ENCODE measurements at places on chromosomes 2 and 18.

GRCh38 chr18:10514601-10515000 lies 11.2 kb upstream of the NAPG start:
- peaks cover 3% of the 10 kb centered on the region for H3K27me3 ChIP-seq
- H3K4me3 ChIP-seq = no peak overlapping the region
- H3K4me1 ChIP-seq = peaks cover 5% of the 10 kb centered on the region
- H3K27ac ChIP-seq = no peak overlapping the region
- no peak for DNase-seq

GRCh38 chr18:62329691-62330454 lies 4.8 kb downstream of the TNFRSF11A start:
- H3K4me3 ChIP-seq = no peak overlapping the region
- no peaks in the 10 kb centered on the region for H3K36me3 ChIP-seq
- H3K27ac ChIP-seq = no peak overlapping the region
- no peak for DNase-seq
- H3K27me3 ChIP-seq = peaks cover 51% of the 10 kb centered on the region

DNA sequence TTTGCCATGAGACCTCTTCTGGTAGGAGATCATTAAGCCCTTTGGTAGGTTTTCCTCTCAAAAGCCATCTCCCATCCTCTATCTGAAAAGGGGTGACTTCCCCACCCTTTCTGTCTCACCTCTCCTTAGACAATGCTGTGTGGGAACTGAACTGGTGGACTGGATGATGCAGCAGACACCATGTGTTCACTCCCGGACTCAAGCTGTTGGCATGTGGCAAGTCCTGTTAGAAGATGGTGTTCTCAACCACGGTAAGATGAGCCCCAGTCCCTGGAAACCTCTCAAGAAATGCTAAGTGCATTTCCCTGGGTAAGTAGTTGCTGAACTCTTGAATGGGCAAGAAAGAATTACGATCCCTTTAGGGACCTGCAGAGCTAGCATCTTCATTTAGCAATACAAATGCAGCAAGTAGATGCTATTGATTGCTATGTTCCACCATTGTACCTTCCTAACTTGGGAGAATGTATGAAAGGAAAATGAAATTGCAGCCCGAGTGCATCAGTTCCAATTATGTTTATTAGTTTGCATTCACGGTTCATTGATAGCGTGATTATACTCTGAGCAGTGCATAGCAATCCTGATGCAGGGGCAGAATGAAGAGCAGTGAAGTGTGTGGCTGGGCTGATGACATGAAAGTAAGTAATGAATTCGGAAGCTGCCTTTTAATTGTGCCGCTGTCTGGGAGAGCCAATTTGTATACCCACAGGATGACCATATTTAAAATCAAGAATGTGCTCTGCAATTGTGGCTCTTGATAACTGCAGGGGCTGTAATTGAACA lies 110.0 kb upstream of the MAP3K20 start:
- no peak overlapping the region for H3K27ac ChIP-seq
- no peaks in the 10 kb centered on the region for H3K27me3 ChIP-seq
- H3K4me1 ChIP-seq = peaks cover 25% of the 10 kb centered on the region
- H3K4me3 ChIP-seq = no peak overlapping the region
- H3K36me3 ChIP-seq = no peaks in the 10 kb centered on the region

- H3K27me3 ChIP-seq = peaks cover 19% of the 10 kb centered on the region
- DNase-seq = no peak
- no peaks in the 10 kb centered on the region for H3K4me1 ChIP-seq
- H3K4me3 ChIP-seq = no peak overlapping the region
Measured at GRCh38 chr2:239584986-239585385, 184.2 kb upstream of the HDAC4 start.

DNA sequence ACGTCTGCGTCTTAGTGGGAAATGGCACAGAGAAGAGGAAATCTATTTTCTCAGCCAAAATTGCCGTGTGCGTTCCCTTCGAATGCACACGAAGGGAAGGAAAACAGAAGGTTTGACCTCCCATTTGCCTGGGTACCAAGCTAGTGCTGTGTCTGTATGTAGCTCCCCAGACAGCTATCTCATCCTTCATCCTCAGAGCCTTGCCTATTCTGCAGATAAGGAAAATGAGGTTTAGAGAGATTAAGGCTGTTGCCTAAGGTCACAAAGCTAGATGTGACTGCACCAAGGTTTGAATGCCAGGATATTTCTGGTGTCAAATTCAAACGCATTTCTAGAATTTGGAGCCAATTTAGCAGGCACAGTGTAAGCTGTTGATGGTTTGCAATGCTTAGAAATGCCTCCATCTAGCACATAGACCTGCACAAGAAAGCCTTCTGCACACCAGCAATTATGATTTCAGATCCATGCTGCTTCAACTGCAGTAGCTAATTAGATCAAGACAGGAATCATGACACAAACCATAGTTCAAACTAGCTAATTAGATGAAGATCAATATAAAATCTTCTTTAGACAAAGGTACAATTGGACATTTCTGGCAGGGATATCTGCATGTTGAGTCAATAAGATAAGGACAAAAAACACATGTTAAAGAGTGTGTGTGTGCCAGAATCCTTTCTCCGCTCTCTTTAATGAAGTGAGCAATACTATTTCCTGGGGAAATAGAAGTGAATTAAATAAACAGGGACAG lies 115.1 kb downstream of the CMPK2 start:
- H3K4me1 ChIP-seq = no peaks in the 10 kb centered on the region
- no peaks in the 10 kb centered on the region for H3K36me3 ChIP-seq
- H3K27ac ChIP-seq = no peak overlapping the region
- no peak overlapping the region for H3K4me3 ChIP-seq
- H3K27me3 ChIP-seq = no peaks in the 10 kb centered on the region

- peaks cover 6% of the 10 kb centered on the region for H3K4me1 ChIP-seq
- no peaks in the 10 kb centered on the region for H3K27me3 ChIP-seq
- H3K36me3 ChIP-seq = no peaks in the 10 kb centered on the region
- H3K27ac ChIP-seq = no peak overlapping the region
- DNase-seq = no peak
Measured at GRCh38 chr18:76741346-76741745, 81.0 kb upstream of the ZNF236 start.

DNA sequence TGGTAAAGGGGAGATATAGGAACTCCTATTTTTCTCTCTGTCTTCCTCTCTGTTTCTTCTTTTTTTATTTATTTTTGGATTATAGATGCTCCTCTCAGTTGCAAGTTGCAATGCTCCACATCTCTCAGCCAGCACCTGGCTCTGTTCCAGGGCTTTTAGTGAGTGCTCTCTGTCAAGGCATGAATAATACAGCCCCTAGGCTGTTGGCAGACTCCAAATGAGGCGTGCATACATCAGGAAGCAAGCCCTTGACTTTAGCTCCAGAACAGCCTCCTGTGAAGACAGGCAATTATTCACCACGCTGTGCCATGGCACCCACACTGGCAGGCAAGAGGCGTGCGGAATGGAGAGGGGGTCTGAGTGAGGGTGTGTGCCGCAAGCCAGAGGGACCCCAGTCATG lies 228.1 kb upstream of the PXDN start:
- H3K36me3 ChIP-seq = no peaks in the 10 kb centered on the region

- H3K27me3 ChIP-seq = no peaks in the 10 kb centered on the region
- DNase-seq = no peak
- H3K27ac ChIP-seq = no peak within 1 kb of the TSS
- no peaks in the 10 kb centered on the region for H3K36me3 ChIP-seq
- H3K4me3 ChIP-seq = no peak within 1 kb of the TSS
Measured at GRCh38 chr2:218125626-218126080, at the start of gene CXCR2. Gene CXCR2, plus strand, starts transcription at chr2:218126028. Its CDS starts 8,774 bp downstream, at chr2:218134802.

DNA sequence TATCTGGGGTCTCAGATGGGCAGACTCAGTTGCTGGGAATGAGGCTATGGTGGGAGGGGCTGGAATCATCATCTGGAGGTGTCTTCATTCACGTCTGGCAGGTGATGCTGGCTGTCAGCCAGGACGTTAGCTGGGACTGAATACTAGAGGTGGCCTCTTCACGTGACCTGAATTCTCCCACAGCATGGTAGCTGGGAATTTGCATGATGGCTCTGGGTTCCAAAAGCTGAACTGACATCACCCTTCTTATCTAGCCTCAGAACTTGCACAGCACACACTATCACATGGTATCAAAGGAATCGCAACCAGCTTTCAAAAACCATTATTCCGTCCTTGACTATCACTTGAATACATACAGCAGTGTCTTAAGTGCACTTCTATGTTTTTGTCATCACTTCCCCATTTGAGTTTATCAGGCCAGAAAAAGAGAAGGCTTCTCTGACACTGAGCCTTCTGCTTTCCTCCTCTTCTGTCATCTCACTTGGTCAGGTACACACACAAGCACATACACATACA lies 53.0 kb upstream of the LRP2 start:
- H3K4me3 ChIP-seq = no peak overlapping the region
- no peak overlapping the region for H3K27ac ChIP-seq
- H3K4me1 ChIP-seq = no peaks in the 10 kb centered on the region
- H3K27me3 ChIP-seq = peaks cover 17% of the 10 kb centered on the region
- H3K36me3 ChIP-seq = no peaks in the 10 kb centered on the region
